ENCODE measurements at places on chromosomes 5 and 9.

- DNase-seq = no peak
Measured at GRCh38 chr9:104844710-104845109, 80.8 kb downstream of the NIPSNAP3B start.

GRCh38 chr9:101094686-101095085 lies 66.2 kb downstream of the PLPPR1 start:
- DNase-seq = no peak

GRCh38 chr5:103849934-103850333 lies 287.3 kb upstream of the NUDT12 start:
- no peak for DNase-seq

DNA sequence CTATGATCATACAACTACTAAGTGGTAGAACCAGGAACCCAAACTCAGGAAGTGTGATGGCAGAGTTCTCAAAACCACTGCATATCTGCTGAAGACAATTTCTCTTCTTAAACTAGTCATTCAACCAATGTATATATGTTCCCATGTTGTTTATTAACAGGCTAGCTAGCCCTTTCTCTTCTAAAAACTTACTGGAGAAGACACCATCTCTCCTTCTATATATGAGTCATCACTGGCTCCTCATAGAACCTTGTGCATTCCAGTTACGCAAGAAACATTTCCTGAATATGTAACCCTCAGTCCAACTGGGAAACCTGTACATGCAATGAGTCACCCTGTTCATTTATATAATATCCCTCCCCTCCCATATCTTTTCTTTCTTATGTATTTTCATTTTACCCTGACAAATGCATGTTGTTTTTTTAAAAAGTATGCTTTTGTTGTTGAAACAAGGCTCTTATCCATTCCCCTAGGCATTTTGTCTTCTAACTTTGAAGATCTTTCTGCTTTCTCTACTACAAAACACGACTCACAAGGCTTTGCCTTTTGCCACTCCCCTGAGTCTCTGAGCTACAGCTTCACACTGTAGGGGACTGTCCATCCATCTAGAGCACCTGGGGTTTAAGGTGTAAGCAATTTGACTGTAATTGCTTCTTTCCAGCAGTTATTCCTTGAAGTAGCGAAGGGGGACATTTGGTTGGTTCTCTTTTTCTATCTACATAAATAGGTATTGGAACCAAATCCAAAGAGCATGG lies 119.5 kb downstream of the ANXA1 start:
- no peak for DNase-seq

GRCh38 chr5:175282611-175283225 lies 161.3 kb downstream of the DRD1 start:
- no peak for DNase-seq

DNA sequence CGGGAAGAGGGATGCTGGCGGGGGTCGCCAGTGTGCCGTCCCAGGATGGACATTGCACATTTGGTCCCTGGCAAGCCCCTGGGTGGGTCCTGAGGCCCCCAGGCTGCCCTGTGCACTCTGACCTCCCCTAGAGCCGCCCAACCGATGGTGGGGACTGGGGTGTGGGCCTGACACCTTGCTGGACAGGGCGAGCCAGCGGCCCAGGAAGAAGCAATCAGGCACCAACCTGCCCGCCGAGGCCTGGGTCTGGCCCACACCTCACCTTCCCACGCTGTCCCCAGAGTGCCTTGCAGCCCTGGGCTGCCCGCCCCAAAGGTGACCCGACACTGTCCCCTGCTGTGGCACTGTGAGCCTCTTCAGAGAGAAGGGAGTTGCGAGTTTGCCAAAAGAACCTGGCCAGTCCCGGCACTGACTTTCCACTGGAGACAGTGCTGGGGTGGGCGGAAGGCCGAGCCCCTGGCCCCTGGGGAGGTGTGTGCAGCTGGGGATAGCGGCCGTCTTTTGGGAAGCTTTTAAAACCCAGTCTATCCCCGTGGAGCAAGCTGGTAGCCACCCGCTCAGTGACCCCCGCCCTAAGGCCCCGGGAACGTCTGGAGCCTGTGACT lies 12.0 kb upstream of the NRARP start:
- DNase-seq = no peak

- no peak for DNase-seq
Measured at GRCh38 chr9:29740518-29740917, 2167.2 kb upstream of the C9orf72 start.

- no peak for DNase-seq
Measured at GRCh38 chr9:95587021-95587964, 70.5 kb upstream of the PTCH1 start.

DNA sequence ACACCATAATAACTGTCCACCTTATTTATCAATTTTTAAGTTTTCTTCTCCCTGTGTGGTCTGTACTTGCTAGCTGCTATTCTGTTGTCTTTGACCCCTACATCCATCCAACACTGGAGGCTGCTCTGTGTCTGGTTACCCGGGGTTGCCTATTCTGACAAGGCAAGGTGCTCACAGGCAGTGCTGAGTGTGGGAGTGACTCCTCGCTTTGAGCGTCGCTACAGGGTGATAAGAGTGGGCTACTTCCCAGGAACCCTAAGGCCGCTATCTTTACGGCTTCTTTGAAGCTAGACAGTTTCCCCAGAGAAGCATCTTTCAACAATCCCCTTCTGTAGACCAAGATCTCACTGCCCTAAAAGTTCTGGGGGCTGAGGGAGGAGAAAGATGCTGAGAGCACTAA lies 35.3 kb downstream of the NSUN2 start:
- DNase-seq = no peak

- DNase-seq = no peak
Measured at GRCh38 chr9:3931996-3932906, 367.6 kb downstream of the GLIS3 start.

GRCh38 chr9:85943757-85944430 lies 2.9 kb downstream of the NAA35 start:
- DNase-seq = no peak

GRCh38 chr9:26263478-26263877 lies 585.2 kb upstream of the TUSC1 start:
- DNase-seq = no peak

GRCh38 chr9:97704345-97704677 lies 7.2 kb upstream of the XPA start:
- no peak for DNase-seq

- no peak for DNase-seq
Measured at GRCh38 chr5:24094081-24094679, 550.6 kb downstream of the CDH10 start.

- DNase-seq = no peak
Measured at GRCh38 chr9:128694344-128694743, 5.3 kb downstream of the SET start.

- DNase-seq = no peak
Measured at GRCh38 chr5:15790446-15791018, 290.6 kb downstream of the FBXL7 start.

DNA sequence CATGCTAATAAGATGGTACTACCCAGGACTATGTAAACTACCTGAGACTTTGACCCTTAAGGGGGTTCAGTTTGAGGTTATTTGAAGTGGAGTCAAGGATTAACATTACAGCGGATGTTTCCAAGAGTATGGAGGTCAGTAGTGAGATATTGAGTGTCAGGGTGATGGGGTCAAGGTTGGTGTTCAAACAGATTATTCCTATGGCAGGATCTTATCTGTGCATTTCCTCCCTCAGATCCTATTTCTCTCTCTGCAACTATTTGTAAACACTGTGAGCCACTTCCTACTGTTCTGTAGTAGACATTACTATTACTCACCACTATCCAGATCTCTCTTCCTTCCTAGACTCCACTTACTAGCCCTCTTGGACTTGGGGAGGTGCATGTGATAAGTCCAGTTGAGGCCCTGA lies 54.0 kb upstream of the STOM start:
- no peak for DNase-seq

DNA sequence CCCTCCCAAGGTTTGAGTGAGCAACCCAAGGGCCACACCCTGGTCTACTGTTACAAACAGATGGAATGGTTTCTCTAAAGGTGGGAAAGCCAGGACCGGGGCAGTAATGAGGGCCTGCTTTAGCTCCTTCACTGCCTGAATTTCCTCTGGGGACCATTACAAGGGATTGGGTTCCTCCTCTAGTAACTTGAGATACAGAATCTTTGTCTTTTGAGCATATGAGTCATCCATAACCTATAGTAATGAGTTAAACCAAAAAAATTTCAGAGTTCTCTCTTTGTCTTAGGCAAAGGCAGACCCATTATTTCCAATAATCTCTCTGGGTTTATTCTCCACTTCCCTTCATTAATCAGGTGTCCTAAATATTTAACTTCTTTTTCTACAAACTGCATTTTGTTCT lies 618.8 kb downstream of the HINT1 start:
- DNase-seq = no peak

Measured in NCI-H2029 (cell line).